ENCODE measurements at places on chromosomes 16 and 17. TPM values are rescaled to one million over a fixed set of nuclear protein-coding genes. Genes with fewer than 3 reads are reported as not detected.

PERCC1 gene
- total RNA-seq: not detected

ZNF750 gene
- not detected for total RNA-seq

CD300E gene
- not detected for total RNA-seq

XYLT1 gene
- 17.9 TPM for total RNA-seq

OR2C1 gene
- total RNA-seq: not detected

CDRT15 gene
- total RNA-seq: not detected

- H3K4me3 ChIP-seq: no peak overlapping the region
- H3K36me3 ChIP-seq: peaks cover 8% of the 10 kb centered on the region
- no peaks in the 10 kb centered on the region for H3K27me3 ChIP-seq
- no peaks in the 10 kb centered on the region for H3K4me1 ChIP-seq
- DNase-seq: no peak
- H3K27ac ChIP-seq: no peak overlapping the region
Observed at GRCh38 chr17:73683771-73684170, 39.5 kb upstream of the SDK2 start.

- H3K4me1 ChIP-seq: no peaks in the 10 kb centered on the region
- DNase-seq: no peak
- H3K27ac ChIP-seq: no peak overlapping the region
- H3K36me3 ChIP-seq: no peaks in the 10 kb centered on the region
Observed at GRCh38 chr16:49488336-49488735, 114.7 kb downstream of the C16orf78 start.

GRCh38 chr17:12736526-12736925, 52.8 kb upstream of the ARHGAP44 start:
- H3K27ac ChIP-seq: no peak overlapping the region
- H3K36me3 ChIP-seq: no peaks in the 10 kb centered on the region
- no peak for DNase-seq
- no peaks in the 10 kb centered on the region for H3K27me3 ChIP-seq

DNA sequence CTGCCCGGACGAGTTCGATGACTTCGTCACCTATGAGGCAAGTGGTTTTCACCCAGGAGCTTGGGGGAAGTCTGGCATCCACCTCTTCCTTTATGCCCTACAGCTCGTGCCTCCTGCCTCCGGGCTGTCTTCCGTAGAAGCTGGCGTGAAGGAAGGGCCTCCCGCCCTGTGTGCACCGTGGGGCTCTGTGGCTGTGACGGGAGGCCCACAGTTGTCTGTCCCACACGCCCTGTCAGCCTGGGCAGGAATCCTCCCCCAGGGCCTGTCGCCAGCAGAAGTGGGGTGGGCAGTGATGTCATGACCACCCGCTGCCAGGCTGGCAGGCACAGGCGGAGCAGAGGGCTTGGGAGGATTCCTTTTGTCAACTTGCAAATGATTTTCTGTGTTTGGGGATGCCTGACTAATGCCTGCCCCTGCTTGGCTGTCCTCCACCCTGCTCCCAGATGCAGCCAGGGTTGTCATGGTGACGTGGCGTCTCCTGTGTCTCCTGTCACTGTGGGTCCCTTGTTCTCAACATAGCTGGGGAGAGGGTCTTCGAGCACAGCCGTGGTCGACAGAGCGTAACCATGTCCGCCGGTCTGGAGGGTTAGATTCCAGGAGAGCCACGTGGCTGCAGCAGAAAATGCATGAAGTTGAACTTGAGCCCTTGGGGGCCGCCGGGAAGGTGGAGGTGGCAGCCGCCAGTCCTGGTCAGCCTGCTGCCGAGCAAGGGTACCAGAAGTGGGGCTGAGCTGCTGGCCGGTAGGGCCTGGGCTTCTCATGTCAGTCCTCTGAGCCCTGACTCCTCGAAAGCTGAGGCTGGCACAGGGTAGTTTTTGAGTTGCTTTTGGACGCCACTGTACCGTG, 46.1 kb downstream of the RAB11FIP3 start:
- no peak overlapping the region for H3K27ac ChIP-seq
- DNase-seq: no peak
- no peaks in the 10 kb centered on the region for H3K27me3 ChIP-seq
- peaks cover 6% of the 10 kb centered on the region for H3K4me1 ChIP-seq

DNA sequence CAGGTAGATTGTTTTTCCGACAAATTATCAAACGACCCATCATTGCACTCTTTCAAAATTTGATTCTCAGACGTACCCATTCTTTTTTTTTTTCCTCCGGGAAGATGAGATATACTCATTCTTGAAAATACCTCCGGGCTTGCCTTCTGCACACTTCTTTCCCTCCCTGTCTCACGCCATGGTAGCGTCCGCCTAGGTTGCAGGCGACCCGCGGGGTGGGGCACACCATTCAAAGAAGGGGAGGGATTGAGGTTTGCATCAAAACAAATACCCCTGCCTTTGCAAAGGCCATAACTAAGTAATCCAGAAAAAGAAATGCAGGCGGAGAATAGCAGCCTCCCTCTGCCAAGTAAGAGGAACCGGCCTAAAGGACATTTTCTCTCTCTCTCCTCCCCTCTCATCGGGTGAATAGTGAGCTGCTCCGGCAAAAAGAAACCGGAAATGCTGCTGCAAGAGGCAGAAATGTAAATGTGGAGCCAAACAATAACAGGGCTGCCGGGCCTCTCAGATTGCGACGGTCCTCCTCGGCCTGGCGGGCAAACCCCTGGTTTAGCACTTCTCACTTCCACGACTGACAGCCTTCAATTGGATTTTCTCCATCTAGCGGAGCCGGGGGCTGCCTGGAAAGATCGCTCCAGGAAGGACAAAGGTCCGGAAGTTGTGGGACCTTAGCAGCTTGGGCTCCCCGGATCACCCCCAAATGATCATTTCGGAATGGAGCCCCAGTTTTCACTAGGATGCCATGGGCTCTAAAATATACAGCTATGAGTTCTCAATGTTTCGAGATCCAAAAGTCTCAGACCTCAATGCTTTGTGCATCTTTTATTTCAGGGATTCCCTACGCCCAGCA, 843 bp downstream of the TP53 start:
- no peaks in the 10 kb centered on the region for H3K27me3 ChIP-seq
- H3K27ac ChIP-seq: peak overlapping the region; percentile 99

- no peaks in the 10 kb centered on the region for H3K27me3 ChIP-seq
- no peak overlapping the region for H3K4me3 ChIP-seq
- DNase-seq: no peak
- no peak overlapping the region for H3K27ac ChIP-seq
- H3K36me3 ChIP-seq: peaks cover 3% of the 10 kb centered on the region
Observed at GRCh38 chr17:73802314-73802713, 158.1 kb upstream of the SDK2 start.

DNA sequence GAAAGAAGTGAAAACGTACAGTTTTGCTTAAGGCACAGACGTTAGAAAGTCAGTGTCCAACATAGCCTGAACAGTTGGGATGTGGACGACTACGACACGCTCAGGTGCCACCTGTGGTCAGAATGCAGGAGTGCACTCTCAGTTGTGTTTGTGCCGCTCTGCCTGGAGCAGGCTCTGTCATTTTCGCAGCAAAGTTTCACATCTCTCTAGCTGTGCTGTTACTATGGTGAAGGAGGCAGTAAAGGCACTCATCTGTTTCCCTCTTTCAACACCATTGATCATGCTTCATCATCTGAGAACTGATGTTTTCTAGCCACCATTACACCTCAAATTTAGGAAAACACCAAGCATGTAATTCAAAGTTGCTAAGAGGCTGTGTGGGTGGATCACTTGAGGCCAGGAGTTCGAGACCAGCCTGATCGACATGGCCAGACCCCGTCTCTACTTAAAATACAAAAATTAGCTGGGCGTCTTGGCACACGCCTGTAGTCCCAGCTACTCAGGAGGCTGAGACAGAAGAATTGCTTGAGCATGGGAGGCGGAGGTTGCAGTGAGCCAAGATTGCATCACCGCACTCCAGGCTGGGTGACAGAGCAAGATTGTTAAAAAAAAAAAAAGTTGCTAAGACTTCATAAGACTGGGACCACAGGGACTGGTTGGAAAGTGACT, 44.9 kb upstream of the DNAJA2 start:
- no peaks in the 10 kb centered on the region for H3K27me3 ChIP-seq
- H3K36me3 ChIP-seq: no peaks in the 10 kb centered on the region
- H3K4me3 ChIP-seq: no peak overlapping the region
- DNase-seq: peak; percentile 47

- no peak overlapping the region for H3K27ac ChIP-seq
- no peak overlapping the region for H3K4me3 ChIP-seq
- no peak for DNase-seq
- H3K36me3 ChIP-seq: no peaks in the 10 kb centered on the region
Observed at GRCh38 chr16:13014476-13014875, 113.1 kb downstream of the SHISA9 start.

Data from activated T-cell treated with anti-CD3 and anti-CD28 coated beads, Interleukin-2, amount 50 U/mL, for 72 hours (primary cell).